T follicular helper cell (primary cell): ENCODE measurements at places on chromosomes 11 and 22.

GRCh38 chr11:798093-798713 lies at the start of gene SLC25A22:
Gene SLC25A22, minus strand, starts transcription at chr11:798281. Its CDS starts 3,275 bp downstream, at chr11:795006.
- peak; percentile 72 for DNase-seq

DNA sequence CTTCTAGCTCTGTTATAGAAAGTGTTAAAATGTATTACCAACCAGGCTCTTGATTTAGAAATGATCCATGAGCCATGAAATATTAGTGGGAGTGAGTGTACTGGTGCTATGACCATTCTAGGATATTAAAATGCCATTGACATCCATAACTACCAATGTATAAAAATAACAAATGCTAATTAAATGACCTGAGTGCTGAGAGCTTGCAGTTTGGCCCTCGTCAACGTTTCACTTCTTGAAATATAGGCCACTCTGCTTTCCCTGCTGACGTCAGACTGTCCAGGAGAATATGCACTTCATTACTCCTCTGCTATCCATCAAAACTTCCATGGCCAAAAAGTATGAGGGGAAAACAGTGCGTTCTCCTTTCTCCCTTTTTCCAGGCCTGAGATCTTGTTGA lies 563.1 kb downstream of the METTL15 start:
- no peak for DNase-seq

DNA sequence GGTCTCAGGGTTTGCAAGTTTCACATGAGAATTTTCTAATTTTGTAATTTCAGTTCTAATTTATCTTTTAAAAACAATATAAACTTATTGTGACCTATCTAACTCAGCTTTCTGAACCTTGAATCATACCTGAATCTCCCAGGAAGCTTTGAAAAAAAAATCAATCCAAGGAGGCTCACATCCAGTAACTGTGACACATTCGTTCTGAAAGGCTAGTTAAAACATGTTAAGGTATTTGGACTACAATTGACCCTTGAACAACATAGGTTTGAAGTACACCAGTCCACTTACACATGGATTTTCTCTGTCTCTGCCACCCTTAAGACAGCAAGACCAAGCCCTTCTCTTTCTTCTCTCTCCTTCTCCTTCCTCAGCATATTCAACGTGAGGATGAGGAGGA lies 40.0 kb downstream of the DDI1 start:
- no peak for DNase-seq

DNA sequence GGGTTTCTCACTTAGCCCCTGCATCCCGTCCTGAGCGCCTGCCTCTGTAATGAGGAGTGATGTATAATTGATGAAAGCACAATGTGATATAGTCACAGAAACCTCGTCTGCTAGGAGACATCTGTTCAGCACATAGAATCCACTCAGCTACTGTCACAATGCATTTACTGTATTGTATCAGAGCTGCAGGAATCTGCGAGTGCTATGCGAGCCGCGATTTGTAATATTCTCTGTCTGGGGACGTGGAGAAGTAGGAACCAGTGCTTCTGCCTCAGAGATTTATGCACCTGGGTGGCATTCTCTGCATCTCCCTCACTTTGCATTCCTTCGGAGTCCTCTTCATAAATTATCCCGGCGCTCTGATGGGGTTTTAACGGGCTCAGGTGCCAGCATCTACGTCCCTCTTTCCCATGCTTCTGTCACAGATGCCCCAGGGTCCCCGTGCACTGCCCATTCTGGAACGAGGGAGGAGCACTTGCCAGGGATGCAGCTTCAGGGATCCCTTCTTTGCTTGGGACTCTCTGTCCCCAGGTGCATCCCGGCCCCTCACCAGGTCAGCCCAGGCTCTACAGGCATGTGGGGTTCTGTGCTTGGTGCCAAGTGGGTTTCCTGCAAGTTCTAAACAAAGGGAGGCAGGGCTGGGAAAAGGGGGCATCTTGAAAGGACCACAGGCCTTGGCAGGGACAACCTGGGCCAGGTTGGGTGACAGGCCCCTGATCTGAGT lies 205.5 kb downstream of the DSCAML1 start:
- no peak for DNase-seq

GRCh38 chr11:130139401-130139800 lies 20.2 kb upstream of the ST14 start:
- DNase-seq = no peak

DNA sequence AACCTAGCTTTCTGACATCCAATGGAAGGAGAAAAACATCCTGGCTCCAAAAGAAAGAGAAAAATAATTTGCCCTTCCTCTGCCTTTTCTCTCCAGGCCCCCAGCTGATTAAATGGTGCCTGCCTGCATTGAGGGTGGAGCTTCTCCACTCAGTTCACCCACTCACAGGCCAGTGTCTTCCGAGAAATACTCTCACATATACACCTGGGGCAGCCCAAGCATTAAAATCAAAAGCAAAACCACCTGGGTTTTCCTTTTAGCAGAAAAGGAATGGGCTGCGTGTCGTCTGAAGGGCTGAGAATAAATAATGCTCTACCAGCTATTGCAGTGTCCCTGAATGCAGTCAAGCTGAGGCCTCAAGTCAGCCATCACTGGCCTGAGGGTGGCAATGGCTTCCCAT lies 1143.8 kb upstream of the TENM4 start:
- DNase-seq = no peak

DNA sequence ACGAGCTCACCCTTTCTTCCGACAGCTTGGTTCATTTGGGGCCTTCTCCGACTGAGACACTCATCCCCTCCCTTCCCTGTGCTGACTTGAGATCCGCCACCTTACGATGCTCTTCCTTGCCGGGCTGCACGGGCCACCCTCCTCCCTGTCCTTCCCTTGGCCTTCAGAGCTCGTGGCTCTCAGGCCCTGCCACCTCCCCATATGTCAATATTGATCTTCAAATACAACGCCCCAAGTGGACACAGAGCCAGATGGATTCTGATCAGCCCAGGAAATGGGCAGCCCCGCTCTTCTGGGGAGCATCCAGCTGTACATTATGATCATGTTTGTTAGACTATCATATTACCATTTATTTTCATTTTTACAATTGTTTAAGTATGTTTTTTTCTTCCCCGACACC lies 812.8 kb downstream of the TBC1D22A start:
- DNase-seq = no peak

GRCh38 chr11:57457643-57458023 lies 2.7 kb upstream of the RTN4RL2 start:
- no peak for DNase-seq

GRCh38 chr22:50167689-50168489 lies 2.6 kb upstream of the PANX2 start:
- DNase-seq = no peak

- no peak for DNase-seq
Observed at GRCh38 chr11:8040921-8041285, 40.1 kb upstream of the TUB start.

DNA sequence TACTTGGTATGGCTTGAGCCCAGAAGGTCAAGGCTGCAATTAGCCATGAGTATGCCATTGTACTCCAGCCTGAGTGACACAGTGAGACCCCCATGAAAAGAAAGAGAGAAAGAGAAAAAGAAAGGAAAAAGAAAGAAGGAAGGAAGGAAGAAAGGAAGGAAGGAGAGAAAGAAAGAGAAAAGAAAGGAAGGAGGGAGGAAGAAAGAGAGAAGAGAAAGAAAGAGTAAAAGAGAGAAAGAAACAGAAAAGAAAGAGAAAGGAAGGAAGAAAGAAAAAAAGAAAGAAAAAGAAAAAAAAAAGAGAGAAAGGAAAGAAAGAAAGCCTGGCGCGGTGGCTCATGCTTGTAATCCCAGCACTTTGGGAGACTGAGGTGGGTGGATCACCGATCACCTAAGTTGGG lies 77.5 kb downstream of the CSTPP1 start:
- no peak for DNase-seq

GRCh38 chr11:62832336-62833234 lies at the start of gene TEX54:
Gene TEX54, minus strand, starts transcription at chr11:62832841.
- DNase-seq = no peak

DNA sequence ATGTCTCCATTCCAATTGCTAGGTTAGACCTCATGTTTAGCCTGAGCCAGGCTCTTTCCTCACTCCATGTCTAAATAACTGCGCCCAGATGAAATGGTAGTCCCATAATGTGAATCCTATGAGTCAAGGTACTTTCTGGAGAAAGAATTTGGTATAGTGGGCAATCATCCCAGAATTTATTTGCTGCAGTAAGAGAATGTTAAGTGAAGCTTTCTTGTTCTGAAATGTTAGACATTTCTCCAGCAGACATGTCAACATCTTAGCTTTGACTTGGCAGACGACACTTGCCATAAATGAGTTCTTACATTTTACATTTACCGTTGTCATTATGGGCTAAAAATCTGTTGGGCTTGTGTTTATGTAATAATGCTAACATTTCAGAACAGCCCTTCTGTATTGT lies 165.2 kb downstream of the PGR start:
- DNase-seq = no peak

DNA sequence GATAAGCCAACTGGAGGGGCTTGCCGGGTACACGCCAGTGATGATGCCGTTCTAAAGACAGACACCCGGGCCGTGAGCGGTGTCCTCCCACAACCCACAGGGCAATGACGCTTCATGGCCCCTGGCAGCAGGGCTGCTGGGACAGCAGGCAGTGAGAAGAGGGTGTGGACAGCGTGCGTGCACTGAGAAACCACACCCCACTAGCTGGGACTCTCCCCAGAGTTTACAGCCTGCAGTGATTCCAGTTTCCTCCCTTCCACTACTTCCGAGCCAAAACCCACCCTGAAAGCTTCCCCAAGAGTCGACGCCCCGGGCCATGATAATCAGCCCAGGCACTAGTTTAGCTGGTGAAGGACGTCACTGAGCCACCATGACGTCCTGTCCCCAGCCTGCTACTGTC lies 29.2 kb downstream of the CPT1A start:
- DNase-seq = no peak

DNA sequence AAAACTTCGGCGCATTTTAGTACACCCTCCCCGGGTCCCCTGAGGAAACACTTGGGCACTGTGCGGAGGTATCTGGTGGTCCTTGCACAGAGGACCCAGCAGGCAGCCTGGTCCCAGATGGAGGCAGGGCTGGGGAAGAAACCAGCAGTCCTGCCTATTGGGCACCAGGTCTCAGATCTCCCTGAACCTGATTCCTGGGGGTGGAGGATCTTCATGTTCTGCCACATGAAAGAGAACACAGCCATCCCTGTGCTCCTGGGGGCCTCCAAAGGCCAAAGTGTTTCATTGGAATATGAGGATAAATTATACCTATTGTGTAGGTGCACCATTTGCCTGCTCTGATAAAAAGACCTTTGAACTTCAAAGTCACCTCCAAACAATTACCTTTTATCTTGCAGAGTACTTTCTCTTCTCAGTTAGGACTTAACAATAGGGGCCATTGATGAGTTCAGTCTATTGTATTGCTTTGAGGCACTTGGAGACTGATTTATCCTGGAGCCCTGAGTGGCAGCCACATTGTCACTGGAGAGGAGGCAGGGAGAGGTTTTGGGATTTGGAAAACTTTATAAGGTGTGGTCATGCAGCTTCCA lies 1.8 kb downstream of the RCN1 start:
- DNase-seq = no peak

DNA sequence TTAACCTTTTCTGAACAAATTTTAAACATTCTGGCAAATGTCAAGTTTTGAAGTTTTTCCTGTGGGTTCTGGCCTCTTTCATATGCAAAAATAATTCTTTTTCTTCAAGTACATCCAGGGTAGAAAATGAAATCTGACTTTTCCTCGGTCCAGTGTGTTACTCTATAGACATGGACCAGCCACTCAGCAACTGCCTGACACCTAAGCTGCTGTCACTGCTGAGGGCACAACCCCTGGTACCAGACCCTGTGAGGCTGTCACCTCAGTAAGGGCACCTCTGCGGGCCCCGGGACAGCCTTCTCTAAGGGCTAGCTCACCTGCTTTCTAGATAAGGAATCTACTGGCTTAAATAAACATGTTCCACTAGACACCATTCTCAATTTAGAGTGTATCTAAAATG lies 33.8 kb downstream of the PPIL2 start:
- DNase-seq = no peak

DNA sequence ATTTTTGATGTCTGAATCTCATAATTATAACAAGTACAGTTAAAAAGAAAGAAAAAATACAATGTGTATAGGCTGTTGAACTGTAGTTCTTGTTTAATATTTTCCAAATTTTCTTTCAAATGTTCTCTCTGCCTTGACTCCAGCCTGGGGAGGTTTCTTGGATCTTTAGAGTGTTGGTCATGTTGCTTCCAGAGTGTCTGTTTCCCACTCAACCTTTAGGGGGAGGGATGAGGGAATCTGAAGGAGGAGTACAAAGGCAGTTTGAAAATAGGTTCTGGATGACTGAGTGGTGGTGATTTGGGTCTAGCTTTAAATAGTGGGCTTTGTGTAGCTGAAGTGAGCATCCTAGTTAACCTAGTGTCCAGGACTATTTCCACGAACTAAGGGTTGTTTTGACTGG lies 2.0 kb downstream of the CTNND1 start:
- no peak for DNase-seq

DNA sequence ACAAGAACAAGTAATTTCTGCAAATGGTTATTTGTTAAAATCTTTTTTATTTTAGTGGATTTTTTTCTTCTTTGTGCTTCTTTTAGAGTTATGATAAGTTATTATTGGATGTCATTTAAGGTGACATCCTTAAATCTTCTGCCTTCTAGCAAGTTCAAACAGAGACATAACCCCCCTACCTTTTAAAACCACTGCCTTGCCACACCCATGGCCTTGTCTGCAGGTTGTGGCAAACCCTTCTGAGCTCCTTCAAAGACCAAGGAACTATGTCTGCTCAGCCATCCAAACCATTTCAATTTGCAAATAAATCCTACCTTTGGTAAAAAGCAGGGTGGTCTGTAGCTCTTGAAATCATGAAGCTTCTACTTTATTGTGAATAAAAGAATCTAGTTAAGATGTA lies 241.6 kb downstream of the FAM76B start:
- DNase-seq = no peak

DNA sequence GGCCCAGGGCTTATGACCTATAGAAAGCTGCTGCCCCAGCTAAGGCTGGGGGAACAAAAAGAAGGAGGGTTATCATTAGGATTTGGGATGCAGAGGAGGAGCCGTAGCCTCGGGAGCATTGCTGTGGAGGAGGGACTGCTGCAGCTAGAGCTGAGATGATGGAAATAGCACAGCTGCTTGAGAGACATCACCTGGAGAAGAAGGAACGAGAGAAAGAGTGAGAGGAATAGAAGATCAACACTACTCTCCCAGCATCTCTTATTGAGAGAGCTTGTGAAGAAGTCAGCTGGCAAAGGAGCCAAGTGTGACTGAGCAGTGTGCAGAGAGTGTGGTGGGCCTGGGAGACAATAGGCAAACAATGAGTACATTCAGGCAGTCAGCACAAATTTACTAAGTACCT lies 100.7 kb upstream of the PLET1 start:
- no peak for DNase-seq

DNA sequence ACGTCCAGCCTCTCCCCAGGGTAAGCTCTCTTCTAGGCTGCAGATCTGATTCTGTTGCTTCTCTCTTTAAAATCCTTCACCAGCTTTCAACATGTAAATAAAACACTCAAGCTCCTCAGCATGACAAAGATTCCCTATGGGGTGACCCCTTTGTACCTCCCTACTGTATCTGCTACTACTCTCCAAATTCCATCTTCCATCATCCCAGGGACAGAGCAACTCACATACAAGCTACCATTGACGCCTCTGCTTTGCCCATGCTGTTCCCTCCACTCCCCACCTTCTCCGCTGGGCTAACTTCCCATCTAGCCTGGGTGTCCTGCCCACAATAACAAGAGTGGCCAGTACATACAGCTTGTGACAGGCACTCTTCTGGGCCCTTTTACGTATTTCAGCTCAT lies 207.5 kb upstream of the ZBED5 start:
- no peak for DNase-seq

- no peak for DNase-seq
Observed at GRCh38 chr11:61162092-61162941, 1.1 kb upstream of the VPS37C start.

- DNase-seq = no peak
Observed at GRCh38 chr11:2139123-2139521, at the start of gene IGF2. Gene IGF2, minus strand, starts transcription at chr11:2139389. Its CDS starts 3,866 bp downstream, at chr11:2135523.
